Suppressor macrophage treated with lipopolysaccharide for 4 hours (primary cell): ENCODE measurements at places on chromosomes 1 and 21.
A peak's percentile ranks its signal among the peaks of the same experiment; 100 is the strongest.

DNA sequence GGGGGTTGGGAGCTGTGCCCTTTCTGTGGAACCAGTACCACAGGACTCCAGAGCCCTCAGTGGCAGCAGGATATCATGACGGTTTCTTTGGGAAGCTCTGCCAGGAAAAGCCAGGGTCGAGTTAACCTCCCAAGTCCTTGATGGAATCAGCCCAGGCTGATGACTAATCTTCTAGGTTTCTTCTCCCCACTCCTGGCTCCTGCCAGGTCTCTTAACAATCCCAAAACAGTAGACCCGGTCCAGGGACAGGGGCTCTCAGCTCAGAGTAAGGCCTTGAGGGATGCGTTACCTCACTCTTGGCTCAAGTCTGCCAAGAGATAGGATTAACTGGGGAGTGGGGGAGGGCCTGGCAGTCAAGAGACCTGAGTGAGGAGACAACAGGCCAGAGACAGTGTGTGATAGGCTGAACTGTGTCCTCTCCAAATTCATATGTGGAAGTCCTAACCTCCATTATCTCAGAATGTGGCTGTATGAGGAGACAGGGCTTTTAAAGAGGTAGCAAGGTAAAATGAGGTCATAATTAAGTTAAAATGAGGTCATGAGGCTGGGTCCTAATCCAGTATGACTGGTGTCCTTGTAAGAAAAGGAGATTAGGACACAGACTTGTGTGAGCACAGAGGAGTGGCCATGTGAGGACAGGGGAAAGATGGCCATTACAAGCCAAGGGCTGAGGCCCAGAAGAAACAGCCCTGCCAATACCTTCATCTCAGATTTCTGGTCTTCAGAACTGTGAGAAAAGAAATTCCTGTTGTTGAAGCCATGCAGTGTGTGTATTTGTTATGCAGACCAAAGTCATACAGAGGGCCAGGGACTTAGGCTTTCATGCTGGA, 95.0 kb downstream of the BEND5 start:
- DNase-seq = no peak

- DNase-seq = peak; percentile 13
Measured at GRCh38 chr1:155277902-155278688, 832 bp downstream of the HCN3 start.

- DNase-seq = peak; percentile 61
Measured at GRCh38 chr1:156691665-156692440, 13.5 kb downstream of the CRABP2 start.

DNA sequence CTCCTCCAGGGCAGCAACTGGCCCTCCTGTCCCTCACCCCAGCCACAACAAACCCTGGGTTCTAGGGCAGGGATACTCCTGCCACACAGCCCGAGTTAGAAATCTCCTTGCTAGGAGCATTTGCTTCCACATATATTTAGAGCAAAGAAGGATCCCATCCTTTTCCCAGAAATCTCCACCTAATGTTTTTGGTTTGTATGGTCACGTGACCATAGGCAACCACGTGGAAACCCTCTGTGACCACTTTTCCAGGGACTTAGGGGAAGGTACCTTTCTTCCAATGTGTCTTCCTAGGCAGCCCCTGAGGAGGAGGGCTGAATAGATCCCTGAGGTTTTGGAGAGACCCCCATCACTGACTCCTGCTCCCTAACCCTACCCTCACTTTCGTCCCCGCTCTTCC, 25.5 kb downstream of the VANGL2 start:
- DNase-seq = no peak

DNA sequence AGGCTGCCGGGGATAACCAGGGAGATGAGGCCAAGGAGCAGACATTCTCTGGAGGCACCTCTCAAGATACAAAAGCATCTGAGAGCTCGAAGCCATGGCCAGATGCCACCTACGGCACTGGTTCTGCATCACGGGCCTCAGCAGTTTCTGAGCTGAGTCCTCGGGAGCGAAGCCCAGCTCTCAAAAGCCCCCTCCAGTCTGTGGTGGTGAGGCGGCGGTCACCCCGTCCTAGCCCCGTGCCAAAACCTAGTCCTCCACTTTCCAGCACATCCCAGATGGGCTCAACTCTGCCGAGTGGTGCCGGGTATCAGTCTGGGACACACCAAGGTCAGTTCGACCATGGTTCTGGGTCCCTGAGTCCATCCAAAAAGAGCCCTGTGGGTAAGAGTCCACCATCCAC, 19.4 kb upstream of the SH3D21 start:
- DNase-seq = no peak

GRCh38 chr1:169731446-169731845, 2.4 kb downstream of the SELE start:
- no peak for DNase-seq

- DNase-seq = no peak
Measured at GRCh38 chr1:173453982-173454381, 23.2 kb upstream of the PRDX6 start.

GRCh38 chr1:99669821-99670220, 23.9 kb downstream of the PALMD start:
- DNase-seq = no peak

- no peak for DNase-seq
Measured at GRCh38 chr1:169308313-169309039, 59.1 kb downstream of the NME7 start.

DNA sequence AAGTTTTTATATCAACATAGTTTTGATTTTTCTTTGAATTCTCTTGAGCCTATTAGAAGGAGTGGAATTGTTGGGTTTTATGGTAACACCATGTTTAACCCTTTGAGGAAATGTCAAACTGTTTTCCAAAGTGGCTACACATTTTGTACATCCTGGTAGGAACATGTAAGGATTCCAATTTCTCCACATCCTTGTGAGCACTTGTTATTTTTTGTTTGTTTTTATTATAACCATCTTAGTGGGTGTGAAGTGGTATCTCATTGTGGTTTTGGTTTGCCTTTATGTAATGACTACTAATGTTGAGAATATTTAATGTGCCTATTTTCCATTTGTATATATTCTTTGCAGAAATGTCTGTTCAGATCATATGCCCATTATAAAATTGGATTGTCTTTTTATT, 120.5 kb downstream of the FGGY start:
- no peak for DNase-seq

- no peak for DNase-seq
Measured at GRCh38 chr1:218182455-218182854, 102.6 kb upstream of the RRP15 start.

DNA sequence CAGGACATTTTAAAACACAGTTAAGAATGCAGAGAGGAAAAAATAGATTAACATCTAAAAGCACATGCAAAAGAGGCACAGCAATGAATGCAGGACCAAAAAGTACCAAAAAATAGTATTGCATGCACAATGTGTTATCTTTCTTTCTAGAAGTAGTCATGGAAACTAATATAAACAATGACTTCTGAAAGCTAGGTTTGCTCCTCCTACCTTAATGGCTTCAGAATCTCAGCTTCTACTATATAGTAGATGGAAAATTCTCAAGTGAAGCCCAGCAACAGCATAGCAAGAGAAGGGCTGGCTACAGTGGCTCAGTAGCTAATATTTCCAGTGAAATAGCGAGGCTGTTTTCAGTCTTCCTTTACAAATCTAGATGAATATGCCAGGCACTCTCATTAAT, 125.1 kb downstream of the CRB1 start:
- DNase-seq = no peak

- no peak for DNase-seq
Measured at GRCh38 chr1:198499588-198499987, 40.9 kb downstream of the ATP6V1G3 start.

- no peak for DNase-seq
Measured at GRCh38 chr1:241817331-241817792, 30.6 kb upstream of the EXO1 start.

- no peak for DNase-seq
Measured at GRCh38 chr1:7611421-7612010, 159.6 kb upstream of the VAMP3 start.

DNA sequence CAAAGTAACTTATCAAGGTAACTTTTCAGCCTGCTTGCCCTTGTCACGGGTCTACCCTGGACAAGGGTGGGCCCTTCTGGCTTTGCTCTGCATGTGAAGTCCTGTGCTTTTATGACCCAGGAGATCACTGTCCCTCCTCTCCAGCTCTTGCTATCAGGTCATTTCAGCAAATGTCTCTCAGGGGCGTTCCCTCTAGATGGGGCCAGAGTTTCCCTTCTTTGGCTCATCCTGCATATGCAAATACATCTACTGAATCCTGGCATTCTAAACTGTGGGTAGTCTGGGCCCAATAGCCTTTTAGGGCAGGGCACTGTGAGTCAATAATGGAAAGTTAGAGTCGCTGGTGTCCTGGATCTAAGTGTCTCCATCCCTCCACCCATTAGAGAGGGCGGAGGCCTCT, 366.9 kb upstream of the USP24 start:
- DNase-seq = no peak

DNA sequence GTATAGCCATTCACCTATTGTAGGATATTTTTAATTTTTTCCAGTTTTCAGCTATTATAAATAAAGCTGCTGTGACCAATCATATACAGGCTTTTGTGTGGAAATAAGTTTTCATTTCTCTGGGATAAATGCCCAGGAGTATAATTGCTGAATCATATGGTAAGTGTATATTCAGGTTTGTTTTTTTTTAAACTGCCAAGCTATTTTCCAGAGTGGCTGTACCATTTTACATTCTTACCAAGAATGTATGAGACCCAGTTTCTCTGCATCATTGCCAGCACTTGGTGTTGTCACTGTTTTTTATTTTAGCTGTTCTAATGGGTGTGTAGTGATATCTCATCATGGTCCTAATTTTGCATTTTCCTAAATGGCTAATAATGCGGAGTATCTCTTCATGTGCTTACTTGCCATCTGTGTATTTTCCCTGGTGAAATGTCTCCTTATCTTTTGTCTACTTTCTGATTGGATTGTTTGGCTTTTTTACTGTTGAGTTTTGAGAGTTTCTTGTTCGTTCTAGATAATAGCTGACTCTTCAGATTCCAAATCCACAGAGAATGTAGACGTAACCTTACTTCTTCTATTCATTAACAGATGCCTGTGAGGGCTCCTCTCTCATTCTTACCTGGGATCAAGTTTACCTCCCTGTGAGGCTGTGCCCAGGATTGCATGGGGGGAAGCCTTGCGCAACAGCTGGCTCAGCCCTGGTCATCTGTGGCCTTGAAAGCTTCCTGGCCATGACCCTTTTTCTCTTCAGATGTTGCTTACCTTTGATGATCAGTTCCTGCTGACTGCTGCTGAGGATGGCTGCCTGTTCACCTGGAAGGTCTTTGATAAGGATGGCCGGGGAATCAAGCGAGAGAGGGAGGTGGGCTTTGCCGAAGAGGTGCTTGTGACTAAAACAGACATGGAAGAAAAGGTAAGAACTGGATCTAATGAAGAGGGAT, 42.6 kb downstream of the CFAP57 start:
- no peak for DNase-seq

DNA sequence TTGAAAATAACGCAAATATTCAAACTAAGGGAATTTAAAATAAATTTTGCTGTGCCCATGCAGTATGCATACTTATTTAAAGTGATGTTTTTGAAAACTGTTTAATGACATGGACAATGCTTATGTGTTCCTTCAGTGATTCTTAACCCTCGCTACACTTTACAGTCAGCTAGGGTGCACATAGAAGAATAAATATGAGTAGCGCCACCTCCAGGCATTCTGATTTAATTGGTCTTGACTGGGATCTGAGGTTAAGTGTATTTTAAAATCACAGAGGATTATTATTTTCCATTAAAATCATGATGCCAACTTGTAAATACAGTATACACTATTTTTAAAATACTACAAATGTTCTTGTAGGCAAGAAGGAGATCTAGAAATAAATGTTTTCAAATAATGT, 373.5 kb upstream of the ADGRL4 start:
- no peak for DNase-seq

GRCh38 chr21:14602382-14602958, 56.4 kb upstream of the SAMSN1 start:
- peak; percentile 66 for DNase-seq

DNA sequence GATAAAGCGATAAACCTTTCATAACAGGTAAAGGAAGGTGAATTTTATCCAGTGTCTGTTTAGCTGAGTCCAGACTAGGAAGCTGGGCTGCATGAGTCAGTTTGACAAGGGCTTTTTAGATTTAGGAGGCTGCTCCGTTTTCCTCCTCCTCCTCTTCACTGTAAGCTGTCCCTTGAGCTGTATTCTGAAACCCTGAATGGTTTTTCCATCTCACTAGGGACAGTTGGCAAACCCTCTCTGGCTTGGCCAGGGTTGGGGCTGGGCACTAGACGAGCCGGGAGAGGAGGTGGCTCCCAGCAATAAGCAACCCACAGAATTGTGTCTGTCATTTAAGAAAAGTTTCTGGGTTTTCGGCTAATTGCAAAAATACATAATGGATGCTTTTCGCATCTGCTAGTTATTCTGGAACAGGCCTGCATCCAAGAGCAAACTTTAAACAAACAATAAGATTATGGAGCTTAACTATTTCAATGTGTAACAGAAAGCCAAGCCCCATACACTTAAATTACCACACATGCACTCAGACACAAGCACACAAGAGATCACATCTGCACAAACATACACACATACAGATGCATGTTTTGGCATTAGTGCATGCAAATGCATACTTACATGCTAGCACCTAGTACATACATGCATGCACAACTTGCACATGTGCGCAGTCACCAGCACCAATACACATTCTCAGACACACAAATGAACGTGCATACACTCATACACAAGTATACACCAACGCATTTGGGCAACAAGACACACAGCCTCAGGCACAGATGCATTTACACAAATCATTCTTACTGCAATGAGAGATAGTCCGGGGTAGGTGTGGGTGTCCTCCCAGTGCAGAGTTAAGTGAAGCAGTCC, 27.8 kb upstream of the FOXE3 start:
- no peak for DNase-seq

DNA sequence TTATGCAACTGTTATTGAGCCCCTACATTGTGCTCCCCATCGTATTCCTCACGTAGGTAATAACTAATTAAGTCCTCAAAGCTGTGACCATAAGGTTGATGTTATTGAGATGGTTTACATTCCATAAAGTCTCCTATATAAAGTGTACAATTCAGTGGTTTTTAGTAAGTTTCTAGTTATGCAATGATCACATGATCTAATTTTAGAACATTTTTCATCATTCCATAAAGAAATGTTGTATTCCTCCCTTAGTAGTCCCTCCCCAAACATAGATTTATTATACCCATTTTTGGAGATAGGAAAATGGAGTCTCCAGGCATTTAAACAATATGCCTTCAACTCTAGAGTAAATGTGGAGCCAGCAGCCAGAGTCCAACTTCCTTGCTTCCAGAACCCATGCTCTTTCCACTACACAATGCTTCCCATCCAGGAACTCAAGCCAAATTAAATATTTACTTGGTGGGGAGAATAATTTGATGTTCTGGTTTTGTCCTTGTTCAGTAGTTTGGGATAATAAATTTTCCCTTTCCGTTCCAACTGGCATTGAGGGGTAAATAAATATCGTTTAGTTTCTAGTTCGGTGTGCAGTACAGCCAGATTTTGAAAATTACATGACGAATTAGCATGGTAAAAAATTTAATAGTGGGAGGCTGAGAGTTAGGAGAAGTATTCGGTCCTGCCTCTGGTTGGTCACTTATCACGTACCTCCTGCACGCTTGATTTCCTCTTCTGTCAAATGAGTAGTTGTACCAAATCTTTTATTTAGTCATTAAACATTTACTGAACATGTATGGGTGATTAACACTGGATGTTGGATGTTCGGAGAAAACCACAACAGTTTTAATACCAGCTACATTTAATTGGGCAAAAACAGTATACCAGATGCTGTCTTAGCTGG, 66.3 kb downstream of the CACHD1 start:
- DNase-seq = no peak
